ENCODE measurements at places on chromosomes 6 and 20.

- no peak for DNase-seq
Observed at GRCh38 chr6:36691612-36692011, 6.0 kb upstream of the RAB44 start.

DNA sequence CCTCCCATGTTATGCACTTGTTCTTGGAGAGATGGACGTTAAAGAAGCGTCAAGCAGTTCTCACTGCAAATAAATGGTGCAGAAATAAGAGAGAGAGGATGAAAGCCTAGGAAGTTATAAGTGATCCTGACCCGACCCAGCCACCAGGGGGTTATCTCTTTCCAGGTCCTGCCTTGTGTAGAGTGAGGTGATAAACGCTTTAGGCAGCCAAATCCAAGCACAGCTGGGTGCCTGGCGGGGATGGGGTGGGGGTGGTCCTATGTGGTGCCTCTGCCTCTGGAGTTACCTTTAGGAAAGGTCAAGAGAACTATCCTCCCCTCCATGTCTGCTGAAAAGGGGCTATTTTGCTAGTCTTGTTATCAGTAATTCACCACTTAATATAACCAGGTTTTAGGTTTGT is 9.2 kb upstream of the TFAP2A start:
- no peak for DNase-seq

- no peak for DNase-seq
Observed at GRCh38 chr6:5096482-5096881, 11.3 kb downstream of the PPP1R3G start.

DNA sequence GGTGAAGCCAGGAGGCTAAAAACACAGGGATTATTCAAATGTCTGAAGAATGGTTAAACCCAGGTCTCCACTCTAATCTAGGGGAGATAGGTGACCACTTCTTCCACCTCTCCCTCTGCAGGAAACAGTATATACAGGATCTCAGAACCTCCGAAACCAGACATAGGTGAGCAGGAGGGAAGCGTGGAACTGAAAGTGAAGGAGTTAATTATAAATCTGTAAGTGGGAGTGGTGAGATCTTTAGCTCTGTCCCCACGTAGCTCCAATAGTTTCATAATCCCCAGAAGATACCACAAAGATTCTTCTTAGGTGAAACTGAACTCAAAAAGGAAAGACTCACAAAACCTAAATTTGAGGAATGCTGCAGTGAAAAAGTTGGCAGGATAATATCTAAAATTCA is 76.8 kb downstream of the THEMIS start:
- DNase-seq: no peak

DNA sequence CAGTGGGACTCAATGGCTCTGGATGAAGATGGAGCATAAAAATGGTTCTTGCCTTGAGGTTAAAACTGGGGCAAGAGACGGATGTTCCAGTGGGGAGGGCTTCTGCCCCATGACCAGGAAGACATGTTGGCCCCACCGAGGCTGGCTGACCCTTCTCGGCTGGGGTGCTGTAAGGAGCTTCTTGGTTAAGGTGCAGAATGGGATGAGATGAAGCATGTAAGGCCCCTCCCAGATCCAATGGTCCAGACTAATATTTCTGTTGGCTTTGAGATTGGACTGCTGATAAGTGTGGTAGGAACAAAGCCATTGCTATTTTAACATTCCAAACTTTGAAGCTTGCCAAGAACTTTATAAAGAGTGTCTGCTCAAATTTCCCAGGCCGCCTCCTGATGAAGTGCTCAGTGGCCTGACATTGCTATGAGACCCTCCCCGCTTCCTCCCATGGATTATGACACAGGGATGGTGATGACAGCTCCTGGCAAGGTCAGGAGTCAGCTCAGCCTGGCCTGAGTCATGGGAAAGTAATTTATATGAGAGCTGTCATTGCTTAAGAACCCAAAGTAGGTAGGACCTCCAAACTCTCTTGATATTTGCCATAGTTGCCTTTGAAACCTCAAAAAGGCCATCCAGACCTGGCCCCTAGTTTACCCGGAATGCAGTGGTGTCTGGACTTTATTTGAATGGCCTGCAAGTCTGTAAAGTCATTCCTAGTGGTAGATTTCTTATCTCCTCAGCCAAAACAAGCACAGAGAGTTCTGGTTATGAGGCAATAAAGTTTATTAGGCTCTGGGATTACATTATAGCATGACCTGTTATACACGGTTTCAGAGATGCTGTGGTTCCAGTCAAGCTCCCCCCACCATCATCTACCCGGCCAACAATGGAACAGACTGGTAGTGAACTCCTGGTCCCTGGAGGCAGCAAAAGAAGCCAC is 55.2 kb downstream of the TGM2 start:
- peak; percentile 97 for DNase-seq

DNA sequence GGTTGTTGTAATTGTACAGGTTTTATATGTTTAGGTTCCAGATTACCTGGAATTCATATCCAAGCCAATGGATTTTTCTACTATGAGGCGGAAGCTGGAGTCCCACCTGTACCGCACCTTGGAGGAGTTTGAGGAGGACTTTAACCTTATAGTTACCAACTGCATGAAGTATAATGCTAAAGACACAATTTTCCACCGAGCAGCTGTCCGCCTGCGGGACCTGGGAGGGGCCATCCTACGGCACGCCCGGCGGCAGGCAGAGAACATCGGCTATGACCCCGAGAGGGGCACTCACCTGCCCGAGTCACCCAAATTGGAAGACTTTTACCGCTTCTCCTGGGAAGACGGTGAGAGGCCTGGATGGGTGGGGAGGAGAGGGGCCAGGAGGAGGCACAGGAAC is 13.6 kb downstream of the BRPF3 start:
- DNase-seq: no peak

- no peak for DNase-seq
Observed at GRCh38 chr20:57794600-57795341, 85.0 kb upstream of the PMEPA1 start.

DNA sequence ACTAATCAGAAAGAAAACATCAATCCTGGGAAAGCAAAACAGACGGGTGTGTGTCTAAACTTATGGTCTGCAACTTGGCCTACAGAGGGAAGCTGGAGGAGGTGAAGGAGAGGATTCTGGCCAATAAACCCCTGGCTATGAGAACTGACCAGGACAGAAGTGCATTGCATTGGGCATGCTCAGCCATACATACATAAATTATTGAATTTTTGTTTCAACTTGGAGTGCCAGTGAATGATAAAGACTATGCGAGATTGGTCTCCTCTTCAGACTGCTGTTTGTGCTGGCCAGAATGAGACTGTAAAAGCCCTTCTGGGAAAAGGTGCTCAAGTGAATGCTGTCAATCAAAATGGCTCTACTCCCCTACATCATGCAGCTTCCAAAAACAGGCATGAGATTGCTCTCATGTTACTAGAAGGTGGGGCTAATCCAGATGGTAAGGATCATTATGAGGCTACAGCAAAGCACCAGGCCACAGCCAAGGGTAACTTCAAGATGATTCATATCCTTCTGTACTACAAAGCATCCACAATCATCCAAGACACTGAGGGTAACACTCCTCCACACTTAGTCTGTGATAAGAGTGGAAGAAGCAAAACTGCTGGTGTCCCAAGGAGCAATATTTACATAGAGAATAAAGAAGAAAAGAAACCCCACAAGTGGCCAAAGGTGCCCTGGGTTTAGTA is 17.4 kb downstream of the ADNP start:
- DNase-seq: no peak
